ENCODE measurements at places on chromosomes 1 and 21.

- DNase-seq, result no peak
These were observed 14.8 kb upstream of the ZNF436 start for GRCh38 chr1:23384312-23385058.

GRCh38 chr1:231337043-231337471 is 595 bp downstream of the EXOC8 start:
- DNase-seq, result no peak

- no peak for DNase-seq
These were observed 85.6 kb downstream of the SETD4 start for GRCh38 chr21:35974775-35975174.

DNA sequence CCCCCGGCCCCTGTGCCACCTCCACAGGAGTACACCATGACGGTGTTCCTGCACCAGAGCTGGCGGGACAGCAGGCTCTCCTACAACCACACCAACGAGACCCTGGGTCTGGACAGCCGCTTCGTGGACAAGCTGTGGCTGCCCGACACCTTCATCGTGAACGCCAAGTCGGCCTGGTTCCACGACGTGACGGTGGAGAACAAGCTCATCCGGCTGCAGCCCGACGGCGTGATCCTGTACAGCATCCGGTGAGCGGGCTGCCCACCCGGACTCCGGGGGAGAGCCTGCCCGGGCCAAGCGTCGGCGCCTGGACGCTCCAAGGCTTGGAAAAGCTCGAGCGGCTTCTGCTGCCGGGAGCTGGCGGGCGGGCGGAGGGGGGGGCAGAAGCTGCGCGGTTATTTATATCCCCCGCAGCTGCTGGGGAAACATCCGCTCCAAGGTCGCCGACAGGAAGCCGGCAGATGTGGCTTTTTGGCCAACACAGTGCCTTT is 6.4 kb downstream of the GABRD start:
- no peak for DNase-seq

- DNase-seq, result no peak
These were observed 16.1 kb upstream of the GSTM4 start for GRCh38 chr1:109639841-109640184.

DNA sequence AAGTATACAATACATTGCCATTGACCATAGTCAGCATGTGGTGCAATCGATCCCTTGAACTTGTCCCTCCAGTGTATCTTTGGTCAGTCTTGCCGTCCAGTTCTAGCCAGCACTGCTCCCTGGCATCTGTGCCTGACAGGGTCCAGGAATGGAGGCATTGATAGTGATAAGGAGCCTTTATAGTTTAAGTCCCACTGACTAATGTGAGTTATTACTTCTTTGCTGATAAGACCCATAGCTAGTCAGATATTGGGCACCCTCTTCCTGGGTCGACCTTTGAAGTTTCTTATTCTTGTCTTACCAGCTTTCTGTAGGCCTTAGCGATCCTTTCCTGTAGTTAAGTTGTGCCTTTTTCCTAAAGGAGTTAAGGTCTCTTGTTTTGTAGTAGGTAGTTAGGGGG is 13.0 kb downstream of the UCK2 start:
- no peak for DNase-seq

DNA sequence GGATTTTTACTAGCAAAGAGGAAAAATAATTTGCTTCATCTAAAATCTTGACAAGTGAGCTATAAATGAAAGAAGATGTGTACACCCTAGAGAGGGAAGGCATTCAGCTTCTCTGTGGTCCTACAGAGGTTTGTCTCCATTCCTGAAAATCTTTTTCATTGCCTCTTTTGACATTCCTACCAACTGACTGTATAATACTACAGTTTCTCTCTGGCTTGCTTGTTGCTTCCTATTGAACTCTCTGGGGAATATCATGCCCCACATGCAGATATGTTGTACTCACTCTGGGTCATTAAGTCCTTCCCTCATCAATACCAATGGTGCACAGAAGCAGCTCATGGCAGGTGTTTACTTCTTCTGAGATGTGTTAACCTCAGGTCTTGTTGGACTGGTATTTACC is 371.2 kb upstream of the PLXNA2 start:
- no peak for DNase-seq

DNA sequence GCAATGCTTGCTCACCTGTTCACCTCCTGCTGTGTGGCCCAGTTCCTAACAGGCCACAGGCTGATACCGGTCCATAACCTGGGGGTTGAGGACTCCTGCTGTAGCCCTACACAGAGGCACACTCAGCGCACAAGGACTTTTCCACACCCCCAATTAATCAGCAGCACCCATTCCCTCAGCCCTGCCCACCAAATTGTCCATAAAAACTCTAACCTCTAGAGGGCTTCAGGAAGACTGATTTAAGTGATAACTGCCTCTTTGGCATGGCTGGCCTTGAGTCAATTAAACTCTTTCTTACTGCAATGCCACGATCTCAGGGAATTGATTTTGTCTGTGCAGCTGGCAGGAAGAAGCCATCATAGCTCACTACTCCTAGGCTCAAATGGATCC is 71.3 kb upstream of the MUTYH start:
- no peak for DNase-seq

- no peak for DNase-seq
These were observed 137.3 kb downstream of the PGBD5 start for GRCh38 chr1:230288641-230289349.

GRCh38 chr1:87739704-87740103 is 411.0 kb downstream of the LMO4 start:
- no peak for DNase-seq

DNA sequence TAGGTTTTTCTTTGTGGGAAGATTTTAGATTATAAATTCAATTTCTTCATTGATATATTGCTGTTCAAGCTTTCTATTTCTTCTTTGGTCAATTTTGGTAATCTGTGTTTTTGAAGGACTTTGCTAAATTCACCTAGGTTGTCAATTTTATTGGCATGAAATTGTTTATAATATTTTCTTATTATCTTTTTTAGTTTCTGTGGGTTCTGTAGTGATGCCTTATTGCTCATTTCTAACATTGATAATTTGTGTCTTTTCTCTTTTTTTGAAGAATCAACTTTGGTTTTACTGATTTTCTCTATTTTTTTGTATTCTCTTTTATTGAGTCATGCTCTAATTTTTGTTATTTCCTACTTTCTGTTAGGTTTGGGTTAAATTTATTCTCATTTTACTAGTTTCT is 123.2 kb downstream of the ADSS2 start:
- no peak for DNase-seq

- peak; percentile 55 for DNase-seq
These were observed 12.5 kb upstream of the ATF3 start for GRCh38 chr1:212595787-212596714.

DNA sequence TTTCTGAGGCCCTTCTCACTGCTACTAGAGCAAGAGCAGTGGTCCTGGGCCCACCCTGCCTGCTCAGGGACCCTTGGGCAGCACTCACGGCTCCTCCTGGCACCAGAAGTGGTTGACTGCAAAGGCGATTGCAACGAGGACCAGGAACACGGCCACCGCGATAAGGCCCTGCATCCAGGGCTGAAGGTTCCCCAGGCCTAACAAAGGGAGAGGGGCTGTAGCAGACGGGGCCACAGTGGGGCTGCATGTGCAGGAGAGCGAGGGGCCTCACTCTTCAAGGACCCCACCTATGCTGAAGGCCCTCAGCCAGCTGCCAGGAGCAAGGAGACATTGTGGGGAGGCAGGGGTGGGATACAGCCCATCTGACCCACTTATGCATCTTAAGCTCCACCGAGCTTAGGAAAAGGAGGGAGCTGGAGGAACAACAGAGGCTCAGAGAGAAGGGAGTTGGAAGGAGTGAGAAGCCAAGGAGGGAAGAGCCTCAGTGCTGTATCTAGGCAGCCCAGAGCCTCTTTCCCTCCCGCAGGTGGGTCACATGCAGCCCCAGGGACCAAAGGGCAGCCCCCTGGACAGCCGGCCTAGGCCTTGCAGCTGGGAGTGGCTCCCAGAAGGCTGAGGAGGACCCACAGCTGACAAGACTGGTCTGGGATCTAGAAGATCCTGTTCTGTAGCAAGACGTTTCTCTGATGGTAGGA is 2.5 kb downstream of the PDZK1IP1 start:
- DNase-seq, result no peak

DNA sequence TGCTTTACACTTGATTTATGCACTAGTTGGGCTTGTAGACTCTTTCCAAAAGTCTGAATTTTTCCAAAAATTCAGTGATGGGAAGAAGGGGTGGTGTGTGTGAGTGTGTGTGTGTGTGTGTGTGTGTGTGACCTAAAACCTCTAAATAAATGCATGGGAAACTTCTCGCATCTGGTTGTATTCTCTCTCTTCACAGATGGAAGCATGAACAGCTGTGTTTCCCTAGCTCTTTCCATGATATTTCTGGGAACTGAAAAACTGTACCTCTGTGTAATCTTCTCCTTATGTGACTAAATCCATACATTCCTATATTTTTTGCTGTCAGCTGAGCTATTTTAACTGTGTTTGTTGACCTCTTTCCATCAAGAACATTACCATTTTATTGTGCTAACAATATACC is 26.2 kb upstream of the CYYR1 start:
- DNase-seq, result no peak

DNA sequence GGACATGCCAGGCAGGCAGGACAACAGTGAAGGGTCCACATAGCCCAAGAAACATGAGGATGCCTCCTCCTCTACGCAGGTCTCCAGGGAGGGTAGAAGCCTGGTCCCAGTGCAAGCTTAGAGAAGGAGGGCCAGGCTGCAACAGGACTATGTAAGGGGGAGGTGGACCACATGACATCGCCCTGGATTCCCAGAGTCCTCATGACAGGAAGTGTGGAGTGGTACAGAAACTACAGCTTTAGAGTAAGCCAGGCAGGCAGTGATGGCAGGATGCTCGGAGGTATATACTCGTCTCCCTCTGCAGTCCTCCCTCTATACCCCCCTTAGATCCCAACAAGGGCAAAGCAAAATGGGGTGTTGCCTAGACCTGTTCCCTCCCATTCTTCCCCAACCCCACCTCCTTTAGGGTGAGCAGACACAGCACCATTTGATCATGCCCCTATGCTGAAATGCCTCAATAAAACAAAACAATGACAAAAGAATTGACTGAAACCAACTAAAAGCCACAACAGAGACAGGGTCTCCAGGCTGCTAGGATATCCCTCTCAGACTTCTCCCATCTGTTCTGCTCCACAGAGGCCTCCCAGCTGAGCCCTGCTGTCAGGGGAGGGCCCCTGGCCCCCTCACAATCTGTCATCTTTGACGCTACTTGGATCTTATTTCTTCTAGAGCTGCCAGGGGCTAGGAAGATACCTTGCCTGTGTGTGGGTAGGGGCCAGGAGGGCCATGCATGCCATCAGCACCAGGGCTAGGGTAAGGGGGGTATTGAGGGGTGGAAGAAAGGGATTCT is 13.1 kb downstream of the FAM78B start:
- DNase-seq, result no peak

- no peak for DNase-seq
These were observed 408.6 kb downstream of the PRDM2 start for GRCh38 chr1:14108356-14109275.

- DNase-seq, result no peak
These were observed 309.7 kb upstream of the LYPLAL1 start for GRCh38 chr1:218863987-218864386.

- DNase-seq, result no peak
These were observed 48.4 kb downstream of the TRIM11 start for GRCh38 chr1:228358039-228358763.

GRCh38 chr1:166740668-166741276 is 98.5 kb upstream of the POGK start:
- DNase-seq, result no peak

- DNase-seq, result no peak
These were observed 158.0 kb downstream of the GPATCH2 start for GRCh38 chr1:217472915-217473314.

GRCh38 chr1:231610388-231610787 is 16.2 kb upstream of the DISC1 start:
- no peak for DNase-seq

- no peak for DNase-seq
These were observed 89.0 kb upstream of the CHODL start for GRCh38 chr21:18155508-18156193.

- DNase-seq, result no peak
These were observed 154.6 kb downstream of the PCNX2 start for GRCh38 chr1:233140974-233141373.

DNA sequence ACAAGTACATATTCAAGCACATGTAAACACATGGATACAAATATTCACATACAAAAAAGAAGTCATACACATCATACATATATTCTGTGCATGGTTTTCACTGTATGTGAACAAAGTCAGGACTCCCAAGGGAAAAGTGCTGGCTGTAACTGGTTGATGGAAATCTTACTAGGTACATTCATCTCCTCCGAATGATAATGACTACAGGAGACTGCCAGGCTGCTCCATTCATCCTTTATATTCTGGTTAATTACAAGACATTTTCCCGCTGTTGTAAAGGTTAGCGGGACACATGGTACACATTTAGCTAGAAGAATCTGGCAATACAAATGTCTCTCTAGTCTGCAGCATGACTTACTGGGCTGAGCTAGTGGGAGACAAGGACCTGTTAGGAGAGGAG is 26.2 kb upstream of the HMGB4 start:
- no peak for DNase-seq

- no peak for DNase-seq
These were observed 215.6 kb upstream of the B3GALT2 start for GRCh38 chr1:193402037-193402436.

- no peak for DNase-seq
These were observed 48.8 kb downstream of the ZBTB40 start for GRCh38 chr1:22500471-22500870.

GRCh38 chr1:210777914-210778313 is 356.0 kb downstream of the KCNH1 start:
- DNase-seq, result no peak

GRCh38 chr1:50681931-50682330 is 258.7 kb upstream of the DMRTA2 start:
- no peak for DNase-seq

DNA sequence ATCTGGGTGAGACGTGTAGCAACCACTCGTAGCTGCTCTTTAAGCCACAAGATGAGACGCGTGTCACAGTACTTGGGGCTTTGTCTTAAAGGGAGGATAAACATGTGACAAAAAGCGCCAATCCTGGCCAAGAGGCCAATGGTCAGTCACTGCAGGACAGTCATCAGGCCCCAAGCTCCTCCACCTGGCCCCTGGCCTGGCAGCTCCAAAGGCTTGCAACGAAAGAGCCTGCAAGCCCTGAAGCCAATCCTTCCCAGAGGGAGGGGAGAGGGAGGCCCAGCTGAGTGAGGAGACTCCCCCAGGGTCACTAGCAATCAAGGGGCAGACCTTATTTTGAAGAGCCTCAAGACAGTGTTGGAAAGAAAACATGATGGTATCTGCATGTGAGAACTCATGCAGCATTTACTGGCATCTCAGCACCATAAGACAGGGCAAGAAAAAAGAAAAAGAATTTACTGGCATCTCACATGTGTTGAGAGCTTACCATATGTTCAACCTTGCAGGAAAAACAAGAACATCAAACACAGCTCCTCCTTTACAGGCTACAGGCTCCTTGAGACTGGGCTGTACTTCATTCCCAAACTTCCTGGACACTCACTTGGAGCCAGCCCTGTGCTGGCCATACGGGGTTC is 11.4 kb downstream of the GLIS1 start:
- no peak for DNase-seq

DNA sequence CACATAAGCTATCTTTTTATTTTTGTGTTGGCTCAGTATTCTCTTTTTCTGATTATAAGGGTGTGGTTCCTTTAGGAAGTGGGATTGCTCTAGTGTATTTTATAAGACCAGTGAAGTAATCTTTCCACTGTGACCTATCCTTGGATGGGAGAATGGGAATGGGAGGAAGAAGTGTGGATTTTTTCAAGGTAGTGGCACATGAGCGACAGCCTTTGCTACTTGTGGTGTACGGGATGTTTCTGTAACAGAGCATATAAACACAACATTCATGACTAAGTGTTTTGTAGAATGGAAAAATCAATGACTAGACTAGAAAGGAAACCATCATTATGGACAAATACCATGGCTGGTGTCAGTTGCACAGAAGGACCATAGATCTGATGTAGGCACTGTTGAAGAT is 209.6 kb downstream of the GIPC2 start:
- DNase-seq, result no peak

Data from activated T-cell treated with anti-CD3 and anti-CD28 coated beads, Interleukin-2, amount 50 U/mL, for 48 hours (primary cell).